ENCODE measurements at places on chromosomes 11 and 22.

DNA sequence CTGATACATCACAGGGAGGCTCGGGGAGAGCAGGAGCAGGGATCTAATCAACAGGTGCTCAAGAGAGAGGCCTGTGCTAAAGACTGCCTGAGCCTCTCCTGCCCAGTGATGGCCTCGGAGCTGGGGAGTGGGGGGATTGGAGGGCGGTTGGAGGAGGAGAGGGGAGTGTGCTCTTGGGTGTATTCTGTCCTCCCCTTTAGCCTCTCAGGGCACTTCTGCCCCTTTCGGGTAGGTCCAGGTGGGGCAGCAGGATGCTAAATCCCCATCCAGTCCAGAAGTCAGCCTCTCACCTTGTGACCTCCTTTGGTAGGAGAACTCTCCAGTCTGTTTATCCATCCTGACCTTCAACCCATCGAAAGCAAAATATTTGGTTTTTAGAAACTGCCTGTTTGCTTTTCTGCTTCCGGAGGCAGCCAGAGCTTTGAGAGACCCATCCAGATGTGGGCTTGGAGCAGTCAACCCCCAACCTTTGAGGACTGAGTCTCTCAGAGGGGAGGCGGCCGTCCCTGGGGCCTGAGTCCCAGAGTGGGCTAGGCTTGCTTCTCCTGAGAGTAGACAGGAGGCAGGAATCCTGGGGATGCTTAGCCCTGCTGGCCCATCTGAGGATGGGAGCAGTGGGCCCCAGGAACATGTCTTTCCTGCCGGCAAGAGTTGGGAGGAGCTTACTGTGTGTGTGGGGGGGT is 105.2 kb upstream of the SYT13 start:
- no peak for DNase-seq

GRCh38 chr11:116033931-116034553 is 529.8 kb upstream of the CADM1 start:
- no peak for DNase-seq

GRCh38 chr22:36759481-36760159 is 16.3 kb downstream of the IFT27 start:
- DNase-seq: no peak

DNA sequence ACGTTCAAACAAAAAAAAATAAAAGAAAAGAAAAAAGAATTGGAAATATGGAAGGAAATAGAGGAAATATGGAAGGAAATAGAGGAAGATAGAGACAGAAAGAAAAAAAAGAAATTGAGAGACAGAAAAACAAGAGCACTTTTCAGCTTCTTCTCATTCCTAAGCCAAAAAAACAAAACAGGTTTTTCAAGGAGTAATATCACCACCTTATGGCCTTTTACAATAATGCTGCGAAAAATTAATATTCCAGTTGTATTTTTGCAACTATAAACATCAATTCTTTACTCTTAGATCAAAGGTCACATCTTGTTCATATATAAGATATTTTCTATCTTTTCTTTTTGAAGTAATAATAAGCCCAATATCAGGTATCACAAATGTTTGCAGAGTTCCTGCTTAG is 328.3 kb downstream of the FAT3 start:
- DNase-seq: no peak

DNA sequence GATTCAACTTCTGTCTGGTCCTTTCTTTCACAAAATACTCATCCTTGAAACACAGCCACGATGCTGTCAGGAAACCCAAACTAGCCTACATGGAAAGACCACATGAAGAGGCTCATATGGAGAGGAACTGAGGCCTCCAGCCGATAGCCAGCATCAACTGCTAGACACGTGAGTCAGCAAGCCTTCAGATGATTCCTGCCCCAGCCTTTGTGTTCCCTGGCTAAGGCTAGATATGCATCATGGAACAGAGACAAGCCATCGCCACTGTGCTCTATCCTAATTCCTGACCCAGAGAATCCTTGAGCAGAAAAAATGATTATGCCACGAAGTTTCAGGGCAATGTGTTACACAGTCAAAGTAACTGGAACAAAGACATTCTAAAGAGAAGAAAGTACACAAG is 75.5 kb downstream of the ENTHD1 start:
- DNase-seq: no peak

- DNase-seq: no peak
Measured at GRCh38 chr11:35227576-35228327, 88.8 kb downstream of the CD44 start.

DNA sequence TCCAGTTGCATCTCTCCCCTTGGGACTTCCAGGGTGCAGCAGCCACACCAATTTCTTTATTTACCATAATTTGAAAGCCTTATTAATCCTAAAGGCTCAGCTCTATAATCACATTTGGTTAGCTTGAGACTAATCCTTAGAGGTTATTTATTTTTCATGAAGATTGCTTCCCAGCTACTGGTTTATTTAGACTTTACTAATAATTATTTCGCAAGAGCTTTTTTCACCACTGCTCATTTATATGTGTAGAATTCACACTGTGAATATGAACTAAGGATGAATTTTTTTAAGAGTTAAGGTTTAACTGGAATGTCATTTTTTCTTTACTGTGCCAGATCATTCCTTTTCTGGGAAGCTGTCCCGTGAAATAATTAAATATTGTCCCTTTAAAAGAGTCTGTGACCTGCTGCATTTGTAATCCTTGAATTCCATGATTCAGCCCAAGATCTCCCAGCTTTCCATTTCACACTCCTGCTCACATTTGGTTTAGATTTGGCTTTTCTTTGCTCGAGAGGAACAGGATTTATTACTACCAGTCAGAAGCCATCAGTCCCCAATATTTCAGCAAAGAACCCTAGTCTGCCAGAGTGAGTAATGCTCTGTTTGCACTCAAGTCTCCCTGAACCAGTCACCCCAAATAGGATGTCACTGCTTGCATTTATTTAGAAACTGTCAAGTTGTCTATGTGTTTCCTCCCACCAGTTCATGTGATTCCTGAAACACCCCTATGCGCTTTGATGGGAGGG is 4.4 kb upstream of the CD44 start:
- DNase-seq: no peak

DNA sequence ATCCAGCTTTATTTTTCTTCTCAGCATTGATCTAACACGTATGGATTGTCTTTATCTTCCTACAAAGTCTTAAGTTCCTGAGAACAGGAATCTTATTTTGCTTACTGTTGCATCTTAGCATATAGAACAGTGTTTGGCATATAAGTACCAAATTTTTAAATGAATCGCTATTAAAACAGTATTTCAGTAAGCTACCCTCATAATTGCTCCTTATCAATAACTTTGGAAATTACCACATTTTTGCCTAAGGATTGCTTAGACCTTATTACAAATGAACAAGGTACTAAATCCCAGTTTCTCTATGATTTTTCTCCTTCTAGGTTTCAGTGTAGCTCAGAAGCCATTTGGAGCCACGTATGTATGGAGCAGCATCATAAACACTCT is 9.7 kb downstream of the DEPDC7 start:
- DNase-seq: no peak

- no peak for DNase-seq
Measured at GRCh38 chr22:43319661-43320486, 23.3 kb downstream of the SCUBE1 start.

DNA sequence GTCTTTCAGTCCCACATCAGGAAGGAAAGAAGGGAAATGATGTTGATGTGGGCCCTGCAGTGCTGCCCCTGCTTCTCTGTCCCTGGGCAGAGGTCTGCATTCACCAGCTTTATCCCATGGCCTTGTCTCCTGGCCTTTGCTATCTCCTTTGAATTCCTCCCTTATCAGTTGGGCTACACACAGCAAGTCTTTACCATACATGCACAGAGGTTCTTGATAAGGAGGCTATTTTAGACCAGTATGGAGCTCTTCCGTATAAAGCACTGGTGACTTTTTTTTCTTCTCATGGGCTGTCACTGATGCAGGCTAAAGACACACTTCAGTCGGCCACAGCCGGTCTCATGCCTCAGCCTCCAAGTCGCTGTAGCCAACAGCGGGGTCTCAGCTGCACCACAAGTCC is 20.2 kb downstream of the MYO18B start:
- no peak for DNase-seq
